Right renal cortex interstitium (tissue), 3 donors: ENCODE measurements at places on chromosomes 3 and 15. TPM values are rescaled to one million over a fixed set of nuclear protein-coding genes. Genes with fewer than 3 reads are reported as not detected.

DNA sequence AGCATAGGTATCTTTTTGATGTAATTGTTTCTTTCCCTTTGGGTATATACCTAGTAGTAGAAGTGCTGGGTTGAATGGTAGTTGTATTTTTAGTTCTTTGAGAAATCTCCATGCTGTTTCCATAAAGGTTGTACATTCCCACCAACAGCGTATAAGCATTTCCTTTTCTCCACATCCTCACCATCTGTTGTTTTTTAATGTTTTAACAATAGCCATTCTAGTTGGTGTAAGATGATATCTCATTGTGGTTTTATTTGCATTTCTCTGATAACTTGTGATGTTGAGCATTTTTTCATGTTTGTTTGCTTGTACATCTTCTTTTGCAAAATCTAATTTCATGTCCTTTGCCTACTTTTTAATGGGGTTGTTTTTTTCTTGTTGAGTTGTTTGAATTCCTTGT lies 80.0 kb upstream of the TMC3 start:
- no peak for DNase-seq

DNA sequence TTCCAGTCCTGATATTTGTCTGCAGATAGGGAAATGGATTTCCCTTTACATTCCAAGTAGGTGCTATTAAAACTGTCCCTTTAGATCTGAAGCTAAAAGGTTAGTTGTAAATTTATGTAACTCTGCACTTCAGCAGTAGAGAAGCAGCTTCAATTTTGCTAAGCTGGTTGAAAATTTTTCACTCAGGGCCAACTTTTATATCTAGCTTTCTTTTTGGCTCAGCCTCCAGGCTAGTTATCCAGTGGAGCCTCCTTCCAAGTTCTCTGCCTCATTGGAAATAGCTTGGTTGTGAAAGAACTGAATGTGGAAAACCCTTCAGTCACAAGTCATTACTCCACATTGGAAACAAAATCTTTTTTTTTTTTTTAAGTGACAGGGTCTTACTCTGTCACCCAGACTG lies 8.2 kb upstream of the ZNF660 start:
- DNase-seq = no peak

GRCh38 chr15:72222393-72222792 lies 8.6 kb downstream of the PKM start:
- no peak for DNase-seq

DNA sequence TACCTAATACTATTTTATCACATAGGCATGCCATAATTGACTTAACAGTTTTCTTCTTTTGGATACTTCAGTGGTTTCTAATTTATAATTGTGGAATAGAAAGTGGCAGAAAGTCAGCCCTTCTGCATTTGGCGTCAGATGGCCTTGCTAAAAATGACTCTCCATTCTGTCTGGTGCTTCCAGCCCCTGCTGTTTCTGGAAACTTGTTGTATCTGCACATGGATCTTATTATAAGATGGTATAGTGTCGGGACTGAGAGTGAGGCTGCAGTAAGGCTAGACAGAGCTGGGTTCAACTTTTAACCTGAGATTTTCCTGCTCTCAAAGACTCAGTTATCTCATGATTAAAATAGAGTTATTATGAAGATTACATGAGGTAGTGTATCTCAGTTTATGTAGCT lies 74.8 kb upstream of the WDR72 start:
- no peak for DNase-seq

GRCh38 chr15:87047203-87047965 lies 967.7 kb downstream of the AGBL1 start:
- DNase-seq = no peak

DNA sequence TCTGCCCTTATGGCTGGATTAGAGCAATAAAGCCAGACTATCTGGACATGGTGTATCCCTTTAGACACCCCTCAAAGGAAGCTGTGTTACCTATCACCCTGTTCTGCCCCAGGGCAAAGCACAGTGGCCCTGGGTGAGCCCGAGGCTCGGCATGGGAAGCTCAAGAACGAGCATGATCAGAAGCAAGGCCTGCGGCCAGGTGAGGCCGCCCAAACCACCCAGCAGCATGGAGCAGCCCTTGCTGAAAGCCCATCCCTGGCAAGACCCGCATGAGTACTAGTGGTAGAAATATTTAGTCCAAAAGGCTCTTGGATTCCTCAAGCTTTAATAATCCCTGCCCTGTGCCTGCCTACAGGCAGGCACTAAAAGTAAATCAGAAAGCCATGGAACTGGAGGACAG lies 261.1 kb downstream of the MEX3B start:
- no peak for DNase-seq

DNA sequence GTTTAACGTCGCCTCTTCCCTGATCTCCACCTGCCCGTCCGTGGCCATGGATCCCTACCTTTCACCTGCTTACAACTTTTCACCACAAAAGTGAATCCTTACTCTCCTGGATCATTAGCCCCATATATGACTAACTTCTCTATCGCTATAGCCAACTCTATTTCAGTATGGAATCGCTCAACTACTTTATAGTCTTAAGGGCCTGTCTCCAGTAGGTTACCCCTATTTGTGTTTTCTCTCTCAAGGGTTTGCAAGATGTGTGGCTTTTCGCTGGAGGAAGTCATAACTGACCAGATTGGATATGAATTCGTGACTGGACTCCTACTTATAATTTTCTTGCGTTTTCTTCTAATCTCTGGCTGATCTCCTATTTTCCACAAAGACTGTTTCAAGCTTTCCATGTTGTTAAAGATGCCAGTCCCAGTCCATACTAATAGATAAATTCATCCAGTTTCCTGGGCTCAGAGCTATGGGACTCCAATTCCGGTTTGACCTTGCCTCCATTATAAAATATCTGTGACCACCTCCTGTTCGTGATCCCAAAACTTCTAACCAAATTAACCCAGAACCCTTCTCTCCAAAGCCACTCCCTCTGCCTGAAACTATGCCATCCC lies 1.3 kb upstream of the STAG1 start:
- DNase-seq = no peak

DNA sequence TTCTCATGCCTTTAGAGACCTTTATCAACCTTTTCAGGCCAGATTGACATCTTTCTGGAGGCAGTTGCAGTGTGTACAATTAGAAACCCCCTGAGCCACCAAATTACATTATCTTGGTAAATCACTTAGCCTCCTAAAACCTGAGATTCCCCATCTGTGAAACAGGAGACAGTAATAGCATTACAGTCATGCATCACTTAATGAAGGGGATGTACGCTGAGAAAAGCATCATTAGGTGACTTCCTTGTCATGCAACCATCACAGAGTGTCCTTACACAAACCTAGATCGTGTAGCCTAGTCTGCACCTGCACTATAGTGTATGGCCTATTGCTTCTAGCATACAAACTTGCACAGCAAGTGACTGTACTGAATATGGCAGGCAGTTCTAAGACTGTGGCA lies 400.8 kb upstream of the CNTN3 start:
- DNase-seq = no peak

The SERINC4 gene
- not detected for polyA plus RNA-seq

DNA sequence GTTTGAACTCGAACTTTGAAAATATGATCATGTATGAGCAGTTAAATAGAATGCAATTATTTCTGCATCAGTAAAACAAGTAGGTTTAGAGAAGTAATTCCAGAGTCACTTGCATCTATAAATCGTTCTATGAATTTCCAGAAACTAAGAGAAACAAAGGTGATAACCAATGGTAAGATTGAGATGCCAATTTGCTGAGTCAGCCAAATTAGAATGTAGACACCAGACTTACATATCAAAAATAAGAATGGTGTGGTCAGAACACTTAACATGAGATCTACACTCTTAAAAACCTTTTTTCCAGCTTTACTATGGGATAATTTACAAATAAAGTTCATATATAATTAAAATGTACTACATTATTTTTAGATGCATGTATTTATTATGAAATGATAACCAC lies 1435.9 kb downstream of the OTOL1 start:
- DNase-seq = no peak

The SLC9C1 gene
- polyA plus RNA-seq = 0.80 TPM

- DNase-seq = no peak
These were observed 218.2 kb downstream of the ATP8B4 start for GRCh38 chr15:49900903-49901235.

DNA sequence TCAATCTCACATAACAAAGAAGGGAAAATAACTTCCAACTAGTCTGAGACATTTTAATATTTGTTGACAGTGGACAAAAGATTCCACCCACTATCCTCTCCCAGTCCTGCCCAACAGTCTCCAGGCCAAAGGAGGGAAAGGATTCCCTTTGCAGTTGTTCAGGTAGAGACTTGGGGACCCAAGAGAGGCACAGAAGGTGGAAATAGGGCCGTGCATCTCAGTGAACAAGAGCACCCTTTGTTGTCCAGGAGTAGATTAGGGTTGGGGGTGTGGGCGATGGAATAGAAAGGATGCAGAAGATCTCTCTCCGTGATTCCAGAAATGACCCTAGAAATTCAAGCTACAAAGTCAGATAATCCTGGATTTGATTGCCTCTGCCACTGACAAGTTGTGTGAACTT lies 44.8 kb upstream of the TRA2B start:
- DNase-seq = no peak

The FAM174B gene
- 38.1 TPM for polyA plus RNA-seq
